ENCODE measurements at places on chromosomes 1 and 21. TPM values are rescaled to one million over a fixed set of nuclear protein-coding genes. Genes with fewer than 3 reads are reported as not detected.

TTC39A gene
- 30.9 TPM for total RNA-seq

GJA9 gene
- total RNA-seq, result not detected

RIPPLY3 gene
- total RNA-seq, result 0.92 TPM

CLCA4 gene
- not detected for total RNA-seq

NOC2L gene
- 95.6 TPM for total RNA-seq

ANGPTL3 gene
- not detected for total RNA-seq

SLC16A4 gene
- 25.4 TPM for total RNA-seq

AQP10 gene
- not detected for total RNA-seq

ALG6 gene
- total RNA-seq, result 14.5 TPM

SRP9 gene
- total RNA-seq, result 316 TPM

GCSAML gene
- total RNA-seq, result 0.04 TPM

CACHD1 gene
- 12.1 TPM for total RNA-seq

GPR137B gene
- 26.8 TPM for total RNA-seq

PLPP3 gene
- 4.9 TPM for total RNA-seq

KNCN gene
- not detected for total RNA-seq

CHI3L2 gene
- 7.5 TPM for total RNA-seq

FAM110D gene
- 0.79 TPM for total RNA-seq

SPRR1B gene
- total RNA-seq, result 0.63 TPM

S100A8 gene
- total RNA-seq, result not detected

DMBX1 gene
- not detected for total RNA-seq

C1QC gene
- 0.58 TPM for total RNA-seq

H6PD gene
- total RNA-seq, result 26.3 TPM

YIPF1 gene
- 40.5 TPM for total RNA-seq

NHLH1 gene
- total RNA-seq, result 0.08 TPM

FAM43B gene
- total RNA-seq, result 0.13 TPM

LRRC3 gene
- total RNA-seq, result 3.4 TPM

CELSR2 gene
- total RNA-seq, result 18.1 TPM

FBLIM1 gene
- 364 TPM for total RNA-seq

CD1E gene
- not detected for total RNA-seq

AKNAD1 gene
- total RNA-seq, result not detected

UTS2 gene
- not detected for total RNA-seq

CRABP2 gene
- total RNA-seq, result 24.5 TPM

ADAMTS1 gene
- total RNA-seq, result 27.1 TPM

SPATA45 gene
- not detected for total RNA-seq

ETV3L gene
- not detected for total RNA-seq

ASCL5 gene
- total RNA-seq, result not detected

KRTAP11-1 gene
- total RNA-seq, result not detected

INKA2 gene
- 3.0 TPM for total RNA-seq

CNR2 gene
- not detected for total RNA-seq

PLA2G4A gene
- total RNA-seq, result 1.7 TPM

ARHGEF19 gene
- total RNA-seq, result 2.7 TPM

S100A11 gene
- 826 TPM for total RNA-seq

CDC42BPA gene
- total RNA-seq, result 33.4 TPM

SLC44A3 gene
- total RNA-seq, result 13.1 TPM

Data from kidney epithelial cell (primary cell).